ENCODE measurements at places on chromosomes 16 and 17.

GRCh38 chr16:57411362-57411976, 6.9 kb downstream of the CCL17 start:
- DNase-seq: no peak

GRCh38 chr17:80122926-80123505, 21.6 kb downstream of the GAA start:
- DNase-seq: peak; percentile 25

GRCh38 chr17:55273579-55274354, 9.0 kb downstream of the HLF start:
- DNase-seq: peak; percentile 75

GRCh38 chr17:37614391-37614790, 5.2 kb upstream of the SYNRG start:
- DNase-seq: no peak

DNA sequence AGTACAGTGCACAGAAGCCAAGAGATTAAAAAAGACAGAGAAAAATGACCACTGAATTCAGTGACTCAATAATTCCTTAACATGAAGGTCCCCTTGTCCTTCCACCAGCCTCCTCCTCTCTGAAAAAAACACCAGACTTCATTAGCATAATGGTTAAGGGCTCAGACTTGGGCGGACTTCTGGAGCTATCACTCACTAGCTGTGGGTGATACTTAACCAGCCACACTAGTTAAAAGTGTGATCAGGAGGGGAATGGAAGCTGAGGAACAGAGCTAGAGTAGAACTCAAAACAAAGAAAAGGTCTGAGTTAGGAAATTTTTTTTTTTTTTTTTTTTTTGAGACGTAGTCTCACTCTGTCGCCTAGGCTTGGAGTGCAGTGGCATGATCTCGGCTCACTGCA, 23.2 kb downstream of the ZNF652 start:
- DNase-seq: no peak

DNA sequence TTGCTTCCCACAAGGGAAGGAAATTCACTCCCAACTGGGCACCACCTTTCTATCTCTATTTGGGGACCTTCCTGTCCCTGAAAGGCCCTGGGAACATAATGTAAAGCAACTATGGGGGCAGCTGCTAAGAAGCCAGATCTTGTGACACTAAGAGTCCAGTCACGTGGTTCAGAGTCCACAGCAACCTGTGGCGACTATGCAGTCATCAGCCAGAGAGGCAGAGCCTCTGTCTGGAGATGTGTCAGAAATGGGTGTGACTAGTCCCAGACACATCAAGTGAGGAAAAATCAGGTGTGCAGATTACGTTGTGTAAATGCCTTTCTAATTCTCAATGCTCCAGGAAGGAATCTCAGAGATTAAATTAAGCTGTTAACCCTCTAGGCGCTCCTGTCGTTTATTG, 26.6 kb upstream of the SKAP1 start:
- no peak for DNase-seq

DNA sequence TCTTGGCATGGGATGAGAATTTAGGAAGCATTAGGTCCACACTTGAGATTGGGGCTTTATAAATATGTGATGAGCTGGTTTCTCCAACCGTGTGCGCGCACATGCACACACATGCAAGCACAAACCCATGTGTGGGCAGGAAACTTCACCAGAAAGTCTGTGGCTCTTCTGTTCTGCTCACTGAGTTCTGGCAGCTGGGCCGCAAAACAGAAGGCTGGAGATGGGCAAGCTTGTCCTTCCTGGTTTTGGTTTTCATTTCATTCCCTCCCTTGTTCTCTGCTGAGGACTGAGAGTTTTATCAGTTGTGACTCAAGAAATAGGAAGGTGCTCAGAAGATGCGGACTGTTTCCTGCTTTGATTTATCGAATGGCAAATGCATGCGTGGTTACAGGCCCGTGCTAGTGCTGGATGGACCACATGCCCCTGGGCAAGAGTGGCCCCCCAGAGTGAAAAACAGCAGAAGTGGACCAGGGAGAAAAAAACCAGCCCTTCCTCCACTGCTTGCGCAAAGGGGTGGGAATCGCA, 14.1 kb downstream of the MAP3K14 start:
- DNase-seq: no peak

DNA sequence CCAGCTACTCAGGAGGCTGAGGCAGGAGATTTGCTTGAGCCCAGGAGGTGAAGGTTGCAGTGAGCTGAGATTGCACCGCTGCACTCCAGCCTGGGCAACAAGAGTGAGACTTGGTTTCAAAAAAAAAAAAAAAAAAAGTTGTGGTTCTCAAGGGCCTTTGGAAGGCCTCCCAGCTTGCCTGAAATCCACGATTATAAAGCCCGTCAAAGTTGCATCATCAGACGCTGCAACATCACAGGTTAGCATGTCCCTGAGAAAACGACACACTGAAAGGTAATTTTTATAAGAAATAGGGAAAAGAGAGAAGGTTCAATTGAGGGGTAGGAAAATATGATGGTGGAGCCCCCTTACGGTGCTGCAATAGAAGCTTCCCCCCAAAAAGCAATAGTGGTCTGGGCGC, 4.6 kb upstream of the LYZL6 start:
- DNase-seq: no peak

DNA sequence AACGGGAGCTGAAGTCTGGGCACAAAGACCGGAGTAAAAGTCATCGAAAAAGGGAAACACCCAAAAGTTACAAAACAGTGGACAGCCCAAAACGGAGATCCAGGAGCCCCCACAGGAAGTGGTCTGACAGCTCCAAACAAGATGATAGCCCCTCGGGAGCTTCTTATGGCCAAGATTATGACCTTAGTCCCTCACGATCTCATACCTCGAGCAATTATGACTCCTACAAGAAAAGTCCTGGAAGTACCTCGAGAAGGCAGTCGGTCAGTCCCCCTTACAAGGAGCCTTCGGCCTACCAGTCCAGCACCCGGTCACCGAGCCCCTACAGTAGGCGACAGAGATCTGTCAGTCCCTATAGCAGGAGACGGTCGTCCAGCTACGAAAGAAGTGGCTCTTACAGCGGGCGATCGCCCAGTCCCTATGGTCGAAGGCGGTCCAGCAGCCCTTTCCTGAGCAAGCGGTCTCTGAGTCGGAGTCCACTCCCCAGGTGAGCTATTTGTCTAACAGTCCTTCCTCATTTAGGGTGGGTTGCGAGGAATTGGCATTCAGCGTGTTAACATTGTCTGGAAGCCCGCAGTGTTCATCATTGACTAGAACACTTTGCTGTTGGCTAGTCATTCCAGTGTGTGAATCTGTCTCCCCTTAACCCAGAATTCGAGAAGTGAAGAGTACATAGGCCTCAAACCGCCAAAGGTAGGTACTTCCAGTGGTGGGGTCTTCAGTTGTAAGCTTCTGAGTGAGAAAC, 1.5 kb downstream of the CDK12 start:
- peak; percentile 57 for DNase-seq

- DNase-seq: no peak
Observed at GRCh38 chr16:22214889-22215288, 8.8 kb downstream of the EEF2K start.

DNA sequence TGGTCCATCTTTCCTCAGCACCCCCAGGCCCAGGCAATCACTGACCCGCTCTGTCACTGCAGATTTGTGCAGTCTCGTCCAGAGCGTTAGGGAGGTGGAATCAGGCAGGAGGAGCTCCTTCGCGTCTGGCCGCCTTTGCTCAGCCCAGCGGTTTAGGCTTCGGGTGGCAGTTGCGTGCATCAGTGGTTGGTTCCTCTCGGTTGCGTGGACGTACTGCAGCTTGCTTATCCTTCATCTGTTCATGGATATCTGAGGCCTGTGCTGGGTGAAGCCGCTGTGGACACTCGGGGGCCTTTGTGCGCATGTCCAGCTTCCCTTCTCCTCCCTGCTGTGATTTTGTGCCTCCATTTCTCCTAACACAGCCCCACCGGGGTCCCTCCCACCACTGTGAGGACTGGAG, 4.7 kb upstream of the P2RX1 start:
- no peak for DNase-seq

- no peak for DNase-seq
Observed at GRCh38 chr17:41009301-41009760, 403 bp upstream of the KRTAP3-1 start.

DNA sequence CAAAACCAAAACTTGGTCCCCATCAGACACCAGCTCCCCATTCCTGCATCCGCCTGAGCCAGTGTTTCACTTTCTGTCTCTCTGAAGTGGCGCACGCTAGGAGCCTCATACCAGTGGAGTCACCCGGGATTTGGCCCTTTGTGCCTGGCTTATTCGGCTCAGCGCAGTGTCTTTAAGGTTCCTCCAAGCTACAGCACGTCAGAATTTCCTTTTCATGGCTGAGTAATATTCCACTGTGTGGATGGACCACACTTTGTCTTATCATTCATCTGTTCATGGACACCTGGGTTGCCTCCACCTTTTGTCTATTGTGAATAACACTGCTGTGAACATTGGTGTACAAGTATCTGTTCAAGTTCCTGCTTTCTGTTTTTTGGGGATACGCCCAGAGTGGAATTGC, 45.2 kb upstream of the CHMP6 start:
- DNase-seq: peak; percentile 49

DNA sequence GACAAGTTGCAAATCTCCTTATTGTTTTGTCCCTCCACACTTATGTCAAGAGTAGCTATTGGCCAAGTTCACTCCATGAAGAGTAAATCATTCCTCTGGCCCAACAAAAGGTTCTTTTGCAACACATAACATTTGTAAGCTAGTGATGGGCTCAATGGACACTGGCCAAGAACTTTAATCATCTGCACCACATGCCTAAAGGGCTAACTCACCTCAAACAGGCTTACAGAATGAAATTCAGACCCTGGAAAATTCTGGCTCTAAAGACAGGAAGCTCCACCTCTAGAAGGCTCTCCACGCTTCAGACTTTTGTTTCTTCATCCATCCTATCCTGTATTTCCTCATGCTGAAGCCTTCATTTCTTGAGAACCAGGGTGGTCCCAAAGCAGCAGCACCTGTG, 10.9 kb upstream of the ANKFN1 start:
- no peak for DNase-seq

GRCh38 chr16:588639-588888, 1.3 kb upstream of the RAB40C start:
- peak; percentile 68 for DNase-seq

GRCh38 chr16:4388271-4389021, 16.8 kb downstream of the VASN start:
- no peak for DNase-seq

DNA sequence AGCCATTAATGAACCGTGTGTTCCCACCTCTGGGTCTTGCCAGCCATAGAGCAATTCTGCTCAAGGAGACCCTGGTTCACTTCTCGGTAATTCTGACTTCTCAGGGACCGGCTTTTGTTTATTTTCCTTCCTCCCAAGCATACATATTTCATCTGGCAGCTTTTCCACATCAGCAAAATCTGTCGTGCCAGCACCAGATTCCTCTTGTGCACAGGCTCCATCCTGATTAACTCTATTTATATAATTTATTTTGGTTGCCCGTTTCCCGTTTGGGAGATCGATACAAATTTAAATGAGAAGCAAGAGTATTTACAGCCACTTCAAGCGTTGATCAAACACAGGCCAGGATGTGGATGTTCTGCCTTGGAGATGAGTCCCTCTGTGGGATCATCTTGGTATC, 161.9 kb upstream of the XYLT1 start:
- no peak for DNase-seq

DNA sequence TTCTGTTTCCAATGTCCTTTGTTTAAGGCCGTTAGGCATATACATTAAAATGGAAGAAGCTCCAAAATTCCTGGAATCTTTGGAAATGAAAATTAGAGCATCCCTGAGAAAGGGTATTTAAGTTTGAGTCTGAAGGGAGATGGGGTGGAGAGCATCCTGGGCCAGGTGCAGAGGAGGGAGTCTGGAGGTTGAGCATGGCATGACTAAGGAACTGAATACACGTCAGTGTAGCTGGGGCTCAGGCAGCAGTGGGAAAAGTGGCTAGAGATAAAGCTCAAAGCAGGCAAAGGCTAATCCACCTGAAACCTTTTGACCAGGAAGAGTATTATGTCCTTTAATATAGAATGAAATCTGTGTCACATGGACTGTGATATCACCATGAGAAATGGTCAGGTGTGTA, 669.0 kb upstream of the RBFOX1 start:
- DNase-seq: no peak

GRCh38 chr17:14922411-14922810, 342.7 kb downstream of the PMP22 start:
- DNase-seq: no peak

- no peak for DNase-seq
Observed at GRCh38 chr16:21028728-21029127, 121.9 kb downstream of the DNAH3 start.

DNA sequence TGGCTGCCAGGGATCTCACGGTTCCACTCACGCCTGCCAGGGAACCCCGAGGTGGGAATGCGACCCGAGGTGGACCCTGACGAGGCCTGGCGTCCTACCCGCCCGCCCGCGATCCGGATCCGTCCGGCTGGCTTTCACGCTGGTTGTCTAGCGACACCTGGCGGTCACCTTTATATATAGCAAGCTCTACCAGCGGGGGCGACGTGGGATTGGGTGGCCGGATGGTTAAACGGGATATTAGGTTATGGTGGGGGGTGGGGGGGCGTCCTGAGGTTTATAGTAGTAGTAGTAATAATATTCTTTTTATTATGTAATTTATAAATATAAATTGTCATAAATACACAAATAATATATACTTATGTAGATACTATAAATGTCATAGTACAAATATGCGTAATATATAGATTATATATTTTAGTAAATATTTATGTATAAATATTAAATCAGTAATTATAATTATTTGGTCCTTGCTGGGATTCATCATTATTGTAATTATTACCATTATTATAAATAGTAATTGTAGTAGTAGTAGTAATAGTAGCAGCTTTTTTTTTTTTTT, 136.9 kb downstream of the KCNJ12 start:
- DNase-seq: peak; percentile 87

GRCh38 chr17:30347488-30347887, 13.6 kb upstream of the TMIGD1 start:
- DNase-seq: no peak

GRCh38 chr17:15954222-15954621, 9.3 kb downstream of the ADORA2B start:
- no peak for DNase-seq

DNA sequence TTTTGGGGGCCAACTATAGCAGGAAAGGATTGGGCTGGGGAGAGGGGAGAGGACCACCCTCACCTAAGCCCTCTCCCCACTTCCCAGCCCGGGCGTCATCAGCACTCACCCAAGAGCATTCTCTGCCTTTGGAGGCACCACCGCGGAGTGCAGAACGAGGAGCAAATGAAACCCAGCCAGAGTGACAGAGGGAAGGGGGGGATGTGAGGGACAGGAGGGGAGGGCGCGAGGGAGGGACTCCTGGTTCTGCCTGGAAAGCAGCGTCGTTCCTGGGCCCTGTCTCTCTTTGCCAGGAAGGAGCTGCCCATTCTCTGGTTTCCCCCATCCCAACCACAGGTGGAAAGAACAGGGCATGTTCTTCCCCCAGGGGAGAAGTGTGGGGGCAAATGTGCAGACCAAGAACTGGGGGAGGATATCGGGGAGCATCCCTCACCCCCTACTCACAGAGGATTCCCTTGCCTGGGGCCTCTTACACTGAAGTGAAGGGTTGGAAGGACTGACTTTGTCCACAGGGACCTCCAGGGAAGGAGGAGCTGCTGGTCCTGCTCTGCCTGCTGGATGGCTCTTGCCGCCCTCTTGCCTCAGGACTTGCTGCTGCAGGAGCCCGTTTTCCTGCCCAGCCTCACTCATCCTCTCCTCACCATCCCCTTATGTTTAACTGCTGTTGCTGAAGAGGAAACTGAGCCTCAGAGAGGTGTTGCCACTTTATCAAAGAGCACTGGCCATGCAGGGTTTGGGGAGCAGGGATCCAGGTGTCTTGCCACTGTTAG, 3.5 kb upstream of the C17orf113 start:
- no peak for DNase-seq
